PC-9 (cell line): ENCODE measurements at places on chromosomes 12 and 14. TPM values are rescaled to one million over a fixed set of nuclear protein-coding genes. Genes with fewer than 3 reads are reported as not detected.

MYH7 gene
- total RNA-seq, result not detected in 2 replicates

NKX2-1 gene
- total RNA-seq, result not detected in 2 replicates

TTC7B gene
- 6.8 and 8.9 TPM in 2 replicates for total RNA-seq

GLS2 gene
- 1.3 and 2.9 TPM in 2 replicates for total RNA-seq

KRT73 gene
- total RNA-seq, result not detected in 2 replicates

GNB3 gene
- total RNA-seq, result not detected in 2 replicates

OXA1L gene
- 65.2 and 70.9 TPM in 2 replicates for total RNA-seq
